Colonic mucosa (tissue), 4 donors: ENCODE measurements at places on chromosomes 2 and 18. TPM values are rescaled to one million over a fixed set of nuclear protein-coding genes. Genes with fewer than 3 reads are reported as not detected.

- H3K4me1 ChIP-seq, result no peaks in the 10 kb centered on the region
- H3K36me3 ChIP-seq, result no peaks in the 10 kb centered on the region
- H3K27ac ChIP-seq, result no peak overlapping the region
- H3K4me3 ChIP-seq, result no peak overlapping the region
Measured at GRCh38 chr2:106117882-106118684, 76.0 kb downstream of the UXS1 start.

GRCh38 chr2:8312861-8313830, 368.7 kb upstream of the ID2 start:
- no peak overlapping the region for H3K4me3 ChIP-seq
- H3K4me1 ChIP-seq, result no peaks in the 10 kb centered on the region
- DNase-seq, result peak; percentile 49

ASNSD1 gene
- 24.4 TPM for total RNA-seq

DNA sequence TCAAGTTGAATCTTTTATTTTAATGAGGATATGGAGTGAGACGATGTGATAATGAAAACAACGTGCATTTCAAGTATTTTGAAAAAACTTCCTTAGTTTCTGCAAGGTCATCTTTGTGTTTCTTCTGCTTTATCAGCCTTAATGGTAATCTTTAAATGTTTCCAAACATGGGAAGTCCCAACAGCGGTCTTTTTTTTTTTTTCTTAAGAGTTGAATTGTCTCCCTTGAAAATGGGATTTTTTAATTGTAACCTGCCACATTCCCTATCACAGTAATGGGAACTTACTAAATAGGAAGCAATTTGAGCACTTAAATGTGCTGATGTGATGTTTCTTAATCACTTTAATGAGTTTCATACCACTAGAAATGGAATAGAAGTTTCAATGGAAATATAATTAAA, 45.8 kb downstream of the ATIC start:
- H3K27me3 ChIP-seq, result no peaks in the 10 kb centered on the region
- H3K27ac ChIP-seq, result no peak overlapping the region
- DNase-seq, result no peak
- no peaks in the 10 kb centered on the region for H3K36me3 ChIP-seq
- H3K4me1 ChIP-seq, result no peaks in the 10 kb centered on the region
- no peak overlapping the region for H3K4me3 ChIP-seq

SERPINB11 gene
- not detected for total RNA-seq
